Stimulated activated naive CD4-positive, alpha-beta T cell (primary cell): ENCODE measurements at places on chromosomes 12 and 14.

DNA sequence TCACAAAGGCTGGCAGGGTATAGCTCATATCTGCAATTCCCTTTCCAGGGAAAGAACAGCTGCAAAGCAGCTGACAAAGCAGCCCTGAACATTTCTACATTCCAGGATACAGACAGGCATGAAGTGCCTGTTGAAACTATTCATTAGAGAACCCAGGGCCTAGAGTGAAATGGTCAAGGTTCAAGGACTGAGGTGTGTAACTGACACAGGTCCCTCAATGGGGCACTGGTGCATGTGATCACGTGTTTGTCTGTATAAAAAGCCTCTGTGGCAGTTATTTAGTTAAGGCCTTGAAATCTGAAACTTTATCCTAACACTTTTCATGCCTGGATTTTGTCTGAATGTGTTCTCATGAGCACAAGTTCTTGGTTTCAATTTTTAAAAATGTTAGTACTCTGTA lies 47.1 kb downstream of the GIT2 start:
- no peak for DNase-seq

GRCh38 chr12:82146740-82147139 lies 211.4 kb downstream of the CCDC59 start:
- no peak for DNase-seq

GRCh38 chr14:54756656-54757392 lies 145.8 kb downstream of the GCH1 start:
- no peak for DNase-seq

DNA sequence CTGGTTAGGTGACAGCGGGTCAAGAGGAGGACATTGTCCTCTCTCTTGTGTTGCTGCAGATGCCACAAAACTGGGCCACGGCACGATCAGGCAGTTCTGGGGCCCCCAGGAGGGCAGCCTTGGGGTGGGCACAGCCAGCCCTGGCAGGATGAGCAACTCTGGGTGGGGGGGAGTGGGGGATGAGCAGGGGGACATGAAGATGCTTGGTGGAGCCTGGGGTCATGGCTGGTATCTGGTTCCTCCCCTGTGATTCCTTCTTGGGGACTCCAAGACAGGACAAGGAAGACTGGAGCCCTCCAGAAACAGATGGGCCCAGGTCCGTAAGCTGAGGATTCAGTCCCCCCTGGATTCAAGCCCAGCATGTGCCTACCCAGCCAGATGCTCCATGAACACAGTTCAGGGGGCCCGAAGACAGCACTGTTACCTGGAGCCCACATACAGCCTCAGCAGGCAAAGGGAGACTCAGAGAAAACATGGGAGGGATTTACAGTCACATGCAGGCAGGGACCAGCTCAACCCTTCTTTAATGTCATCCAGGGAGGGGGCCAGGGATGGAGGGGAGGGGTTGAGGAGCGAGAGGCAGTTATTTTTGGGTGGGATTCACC lies 10.4 kb downstream of the SERPINA1 start:
- DNase-seq, result no peak

GRCh38 chr12:104222976-104223375 lies 7.4 kb downstream of the TXNRD1 start:
- DNase-seq, result no peak

- no peak for DNase-seq
Measured at GRCh38 chr14:93430315-93431035, at the start of gene UNC79. TSS of gene UNC79 (plus strand) at chr14:93430939. CDS start at chr14:93431030, 91 bp downstream.

DNA sequence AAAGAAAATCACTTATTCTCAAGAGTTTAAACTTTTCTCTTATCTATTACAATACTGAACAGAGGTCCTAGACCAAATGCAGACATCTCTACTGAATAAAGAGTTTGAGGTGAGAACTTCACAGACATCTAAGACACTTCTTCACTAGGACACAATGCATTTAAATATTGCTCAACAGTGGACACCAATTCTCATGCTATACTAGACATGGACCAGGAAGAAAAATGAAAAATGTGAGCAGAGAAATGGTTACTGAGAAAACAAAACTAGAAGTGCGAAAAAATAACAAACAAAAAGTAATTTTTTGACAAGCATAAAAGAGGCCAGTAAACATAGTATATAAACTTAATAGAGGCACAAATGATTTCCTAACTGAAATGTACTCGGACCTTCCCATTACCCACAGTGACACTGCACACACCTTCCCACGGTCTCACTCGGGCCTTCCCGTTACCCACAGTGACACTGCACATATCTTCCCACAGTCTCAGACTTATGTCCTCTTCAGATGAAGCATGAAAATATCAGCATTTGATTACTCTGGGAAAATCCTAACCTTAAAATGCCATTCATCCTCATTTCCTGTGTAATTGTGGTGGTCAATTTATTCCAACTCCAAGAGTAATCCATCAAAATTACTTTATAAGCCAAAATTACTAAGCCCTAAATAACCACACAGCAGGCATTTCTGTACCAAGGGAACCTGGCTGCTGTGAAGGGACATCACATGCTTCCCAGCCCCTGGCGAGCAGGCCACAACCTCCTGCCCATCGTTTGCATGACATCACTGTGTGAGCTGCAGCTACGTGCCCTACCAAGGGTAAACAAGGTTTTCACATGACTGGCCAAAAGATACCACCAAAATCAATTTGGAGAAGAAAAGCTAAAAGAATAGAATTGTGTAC lies 6.4 kb downstream of the SLC15A4 start:
- DNase-seq, result no peak

DNA sequence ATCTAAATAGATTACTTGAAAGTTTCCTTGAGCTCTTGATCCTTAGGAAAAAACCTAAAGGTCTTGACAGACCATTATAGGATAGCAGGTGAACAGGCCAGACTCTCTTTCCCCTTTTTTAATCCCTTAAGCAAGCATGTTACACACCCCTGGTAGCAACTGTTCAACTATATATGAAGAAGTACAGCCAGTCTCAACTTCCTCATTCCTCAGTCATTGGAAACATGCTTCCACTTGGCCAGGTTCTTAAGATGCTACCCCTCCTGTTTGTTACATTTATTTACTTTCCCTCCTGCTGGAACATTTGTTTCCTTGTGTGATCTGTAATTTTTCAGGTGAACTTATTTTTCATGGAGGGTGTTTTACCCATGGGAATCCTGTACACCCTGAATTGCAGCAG lies 124.1 kb downstream of the ARMH4 start:
- no peak for DNase-seq

- DNase-seq, result no peak
Measured at GRCh38 chr14:100388103-100389054, 65.2 kb downstream of the SLC25A47 start.

DNA sequence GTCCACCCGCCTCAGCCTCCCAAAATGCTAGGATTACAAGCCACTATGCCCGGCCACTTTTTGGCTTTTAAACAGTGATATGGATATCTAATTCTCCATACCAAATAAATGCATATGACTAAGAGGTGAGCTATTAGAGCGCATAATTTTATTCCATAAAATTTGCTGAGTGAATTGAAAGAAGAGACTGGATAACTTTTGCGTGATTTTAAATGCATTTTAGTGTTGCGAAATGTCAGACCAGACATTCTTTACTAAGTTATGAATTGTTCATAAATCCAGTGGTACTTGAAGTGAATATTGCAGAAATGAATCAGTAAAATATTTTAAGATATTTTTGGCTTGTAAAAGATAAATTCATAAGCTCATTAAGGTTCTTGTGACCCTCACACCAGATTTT lies 50.9 kb upstream of the DIP2B start:
- no peak for DNase-seq

GRCh38 chr12:29563071-29563470 lies 65.6 kb upstream of the OVCH1 start:
- no peak for DNase-seq

DNA sequence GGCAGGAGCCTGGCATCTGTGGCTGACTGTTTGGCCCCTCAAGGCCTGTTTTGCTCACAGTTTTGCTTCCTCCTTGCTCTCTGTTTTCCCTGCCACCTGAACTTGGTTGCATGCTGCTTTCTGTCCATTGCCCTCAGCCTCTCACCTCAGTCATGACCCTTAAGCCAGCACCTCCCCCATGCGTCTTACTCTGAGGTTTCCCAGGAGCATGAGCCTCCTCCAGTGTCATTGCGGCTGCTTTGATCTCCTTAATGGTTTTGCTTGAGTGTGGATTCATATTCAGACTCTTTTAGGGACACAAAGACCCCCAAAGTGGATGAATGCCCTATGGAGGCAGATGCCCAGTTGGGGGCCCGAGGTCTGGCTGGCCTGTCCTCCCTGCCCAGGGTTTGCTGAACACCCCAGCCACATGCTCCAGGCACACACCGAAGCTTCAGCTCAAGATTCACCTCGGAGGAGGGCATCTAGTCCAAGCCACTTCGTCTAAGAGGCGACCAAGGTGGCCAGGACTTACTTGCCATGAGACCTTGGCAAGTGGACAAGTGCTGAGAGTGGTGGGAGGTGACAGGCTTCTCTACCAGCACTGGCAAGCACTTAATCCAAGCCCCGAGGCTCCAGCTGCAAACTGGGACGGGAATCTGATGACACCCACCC lies 95.4 kb upstream of the DIO3 start:
- no peak for DNase-seq

DNA sequence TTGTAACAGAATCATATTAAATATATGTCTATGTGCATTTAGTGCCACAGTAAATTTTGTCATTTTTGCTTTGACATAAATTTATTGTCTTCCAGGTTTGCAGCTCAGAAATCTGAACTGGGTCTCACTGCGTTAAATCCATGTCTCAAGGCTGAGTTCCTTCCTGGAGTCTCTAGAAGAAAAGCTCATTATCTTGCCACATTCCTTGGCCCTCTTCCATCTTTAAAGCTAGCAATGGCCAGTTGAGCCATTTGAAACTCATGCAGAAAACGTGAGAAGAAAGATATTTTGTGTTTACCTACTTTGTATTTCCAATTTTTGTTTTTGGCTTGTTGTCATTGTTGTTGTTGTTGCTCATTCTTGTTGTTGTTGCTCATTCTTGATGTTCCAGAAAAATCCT lies 10.7 kb downstream of the PRH1 start:
- no peak for DNase-seq

GRCh38 chr12:27535318-27535717 lies 11.3 kb downstream of the PPFIBP1 start:
- DNase-seq, result no peak

GRCh38 chr12:45704968-45705367 lies 24.5 kb upstream of the ARID2 start:
- DNase-seq, result no peak

DNA sequence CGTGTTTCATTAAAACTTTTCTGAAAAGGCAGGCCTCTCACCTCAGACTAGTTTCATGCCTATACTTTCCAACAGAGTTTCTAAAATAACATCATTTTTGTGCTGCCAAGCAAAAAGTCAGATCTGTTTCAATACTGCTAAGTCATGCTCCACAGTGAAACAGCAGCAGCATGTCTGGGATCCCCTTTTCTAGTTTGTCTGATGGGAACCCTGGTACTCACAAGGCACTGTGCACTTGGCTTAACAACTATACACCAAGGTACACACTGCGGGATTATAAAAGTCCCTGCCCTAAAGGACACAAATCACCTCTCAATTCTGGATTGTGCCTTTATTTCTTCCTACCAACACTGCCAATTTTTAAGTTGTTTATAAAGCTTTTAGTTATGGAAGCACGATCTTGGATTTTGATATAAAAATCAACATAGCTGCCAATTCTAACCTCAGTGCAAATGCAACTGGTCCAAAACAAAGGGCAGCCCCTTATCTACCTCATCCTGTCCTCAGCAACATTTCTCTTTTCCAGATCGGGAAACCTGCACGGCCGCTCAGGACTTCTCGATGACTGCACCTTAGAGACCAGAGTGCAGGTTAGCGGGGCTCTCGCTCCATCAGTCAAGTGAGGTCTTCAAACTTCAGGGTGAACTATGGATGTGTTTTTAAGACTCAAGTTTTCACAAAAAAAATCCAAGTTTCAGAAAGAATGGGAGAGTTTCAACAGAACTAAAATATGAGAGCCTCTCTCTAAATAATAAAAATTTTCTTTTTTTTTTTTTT lies 1.7 kb upstream of the EIF5 start:
- no peak for DNase-seq

- no peak for DNase-seq
Measured at GRCh38 chr12:4117386-4118016, 156.1 kb upstream of the CCND2 start.

GRCh38 chr12:132071040-132071810 lies 72.9 kb downstream of the DDX51 start:
- DNase-seq, result no peak

DNA sequence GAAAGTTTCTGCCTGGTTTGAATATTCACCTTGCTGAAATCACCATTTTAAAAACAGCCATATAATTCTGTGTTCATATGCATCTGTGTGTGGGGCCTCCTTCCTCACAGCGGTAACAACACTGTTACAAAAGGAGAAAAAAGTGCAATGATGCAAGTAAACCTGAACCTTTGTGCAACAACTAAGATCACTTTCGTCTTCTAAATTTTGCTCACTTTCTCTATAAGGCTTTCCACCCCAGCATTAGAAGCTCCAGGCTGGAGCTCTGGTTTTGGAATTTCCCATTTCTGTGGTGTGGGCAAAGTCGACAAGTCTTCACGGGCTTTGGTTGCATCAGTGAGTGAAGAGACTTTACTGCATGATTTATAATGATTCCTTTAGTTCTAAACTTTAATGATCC lies 18.4 kb downstream of the FGD6 start:
- DNase-seq, result no peak

DNA sequence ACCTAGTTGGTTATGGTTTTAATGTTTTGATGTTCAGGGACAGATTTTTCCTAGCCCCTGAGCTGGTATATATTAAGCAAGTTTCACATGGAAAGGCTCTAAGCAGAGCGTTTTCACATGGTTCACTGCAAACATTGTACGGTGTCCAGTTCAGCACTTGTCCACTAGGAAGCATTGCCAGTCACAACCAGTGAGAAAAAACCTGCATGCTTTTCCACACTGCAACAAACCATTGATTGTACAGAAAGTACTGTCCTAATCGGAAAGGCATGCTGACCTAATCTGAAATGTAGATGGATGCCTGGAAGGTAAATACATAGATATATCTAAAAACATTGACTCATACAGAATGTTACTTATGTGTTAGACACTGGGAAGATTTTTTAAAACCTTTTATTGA lies 25.0 kb upstream of the NPAS3 start:
- DNase-seq, result no peak

DNA sequence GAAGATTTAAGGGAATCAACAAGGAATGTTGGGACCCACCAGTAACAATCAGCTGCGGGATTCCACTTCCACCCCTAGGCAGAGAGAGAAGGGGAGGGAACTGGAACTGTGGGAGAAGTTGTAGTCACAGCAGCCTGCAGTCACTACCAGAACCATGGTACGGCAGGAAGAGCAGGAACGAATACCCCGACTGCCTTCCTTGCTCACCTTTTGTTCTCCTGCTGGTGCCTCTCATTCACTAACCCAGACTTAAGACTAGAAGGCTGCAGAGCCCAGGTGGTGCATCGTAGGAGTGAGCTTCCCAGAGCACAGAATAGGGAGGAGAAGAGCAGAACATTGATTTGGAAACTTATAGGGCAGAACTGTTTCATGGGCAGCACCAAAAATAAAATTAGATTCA lies 154.2 kb downstream of the DYRK2 start:
- no peak for DNase-seq

- no peak for DNase-seq
Measured at GRCh38 chr12:70648831-70649230, 11.6 kb upstream of the PTPRB start.
